ENCODE measurements at places on chromosomes 16 and 17.

DNA sequence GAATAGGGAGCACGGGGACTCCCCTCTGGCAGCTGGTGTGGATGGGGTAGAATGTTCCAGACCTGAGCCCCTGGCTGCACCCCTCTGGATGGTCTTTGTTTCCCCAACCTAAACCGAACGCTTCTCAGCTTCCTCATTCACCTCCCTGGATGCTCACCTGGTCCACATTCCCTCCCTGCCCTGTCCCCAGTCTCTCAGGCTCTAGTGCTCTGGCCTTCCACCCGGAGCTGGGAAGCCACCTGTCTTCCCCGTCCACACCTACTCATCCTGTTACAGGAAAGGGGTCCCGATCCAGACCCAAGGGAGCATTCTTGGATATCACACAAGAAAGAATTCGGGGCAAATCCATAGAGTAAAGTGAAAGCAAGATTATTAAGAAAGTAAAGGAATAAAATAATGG is 73.5 kb downstream of the CYLD start:
- no peak for DNase-seq

DNA sequence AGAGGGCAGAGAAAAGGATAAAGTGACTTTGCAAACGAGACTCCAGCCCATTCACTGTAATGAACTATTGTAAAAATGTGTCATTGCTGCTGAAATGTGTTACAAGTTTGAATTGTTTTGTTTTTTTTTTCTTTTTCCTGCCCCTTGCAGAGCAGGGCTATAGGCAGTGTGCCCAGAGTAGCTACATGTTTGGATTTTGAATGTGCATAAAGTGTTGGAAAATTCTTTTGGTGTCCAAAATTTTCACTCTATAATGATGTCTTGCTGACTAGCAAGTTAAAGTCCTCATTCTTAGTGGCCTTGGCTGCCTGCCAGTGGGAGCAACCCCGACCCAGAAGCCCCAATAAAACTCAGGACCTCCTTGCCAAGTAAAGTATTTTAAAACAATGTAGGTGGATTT is 66.5 kb downstream of the IGF2BP1 start:
- peak; percentile 18 for DNase-seq

GRCh38 chr17:15341385-15341849 is at the start of gene TEKT3:
Gene TEKT3 (minus strand): TSS chr17:15341597. CDS start chr17:15331585, 10,012 bp downstream.
- peak; percentile 81 for DNase-seq

- peak; percentile 27 for DNase-seq
These were observed 404.9 kb upstream of the CDH5 start for GRCh38 chr16:65961476-65962143.

- no peak for DNase-seq
These were observed 459.7 kb downstream of the SOX9 start for GRCh38 chr17:72580321-72581127.

DNA sequence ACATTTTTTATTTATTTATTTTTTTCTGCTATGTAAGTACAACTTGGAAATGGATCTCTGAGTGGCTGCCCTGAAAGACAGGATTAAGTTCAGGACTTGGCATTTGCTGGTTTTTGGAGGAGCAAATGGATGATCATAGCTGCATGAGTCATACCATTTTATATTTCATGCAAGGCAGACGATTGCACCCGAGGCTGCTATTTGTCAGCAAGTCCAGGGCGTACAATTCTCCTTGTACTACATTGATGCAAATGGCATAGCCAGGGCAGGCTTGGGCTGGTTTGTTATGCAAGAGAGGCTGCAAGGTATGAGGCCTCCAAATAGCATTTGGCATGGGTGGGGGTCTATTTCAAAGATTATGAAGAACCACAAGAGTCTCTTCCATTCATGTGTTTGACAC is 81.2 kb upstream of the CACNG3 start:
- DNase-seq: no peak

DNA sequence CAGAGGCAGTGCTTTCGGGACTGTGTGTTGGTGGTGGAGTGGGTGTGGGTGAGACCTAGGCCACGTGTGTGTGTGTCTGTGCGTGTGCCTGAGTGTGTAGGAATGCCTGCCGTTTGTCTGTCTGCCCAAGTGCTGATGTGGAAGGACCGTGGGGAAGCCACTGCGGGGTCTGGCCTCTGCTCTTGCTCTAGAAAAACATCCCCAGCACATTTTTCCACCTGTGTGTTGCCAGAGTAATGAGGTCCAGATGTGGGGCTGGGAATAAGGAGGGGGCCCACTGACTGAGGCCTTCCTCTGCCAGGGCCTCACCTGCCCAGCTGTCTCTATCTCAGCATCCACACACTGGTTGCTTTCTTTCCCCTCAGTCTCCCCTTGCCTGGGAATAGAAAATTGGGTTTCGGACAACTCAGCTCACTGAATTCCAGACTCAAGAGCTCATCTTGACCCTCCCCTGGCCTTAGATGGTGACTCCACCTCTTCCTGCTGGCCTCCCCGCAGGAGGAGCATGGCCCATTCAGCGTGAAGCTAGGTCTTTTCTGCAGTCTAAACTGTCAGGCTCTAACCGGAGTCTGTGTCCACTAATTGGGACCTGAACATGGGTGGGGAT is 7.6 kb downstream of the SGCA start:
- DNase-seq: peak; percentile 82

GRCh38 chr16:19780321-19780720 is 62.2 kb downstream of the IQCK start:
- DNase-seq: no peak

DNA sequence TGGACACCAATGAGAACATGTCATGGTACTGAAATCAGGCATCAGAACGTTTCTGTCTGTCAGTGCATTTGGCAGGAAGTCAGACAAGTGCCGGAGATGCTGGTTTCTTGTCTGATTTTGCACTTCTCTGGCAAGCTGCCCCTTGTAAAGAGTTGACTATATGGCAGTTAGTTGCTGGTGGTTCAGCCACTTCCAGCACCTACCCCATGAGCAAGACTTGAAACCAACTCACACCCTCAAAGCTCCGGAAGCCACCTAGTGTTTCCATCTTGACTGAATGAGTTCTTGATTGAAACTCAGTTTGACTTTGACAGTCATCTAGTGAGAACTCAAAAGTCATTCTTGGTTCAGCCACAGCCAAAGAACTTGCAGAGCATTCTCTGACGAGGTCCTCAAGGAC is 225.1 kb downstream of the SPECC1 start:
- DNase-seq: no peak

GRCh38 chr17:55654821-55655220 is 67.8 kb downstream of the TMEM100 start:
- DNase-seq: no peak

DNA sequence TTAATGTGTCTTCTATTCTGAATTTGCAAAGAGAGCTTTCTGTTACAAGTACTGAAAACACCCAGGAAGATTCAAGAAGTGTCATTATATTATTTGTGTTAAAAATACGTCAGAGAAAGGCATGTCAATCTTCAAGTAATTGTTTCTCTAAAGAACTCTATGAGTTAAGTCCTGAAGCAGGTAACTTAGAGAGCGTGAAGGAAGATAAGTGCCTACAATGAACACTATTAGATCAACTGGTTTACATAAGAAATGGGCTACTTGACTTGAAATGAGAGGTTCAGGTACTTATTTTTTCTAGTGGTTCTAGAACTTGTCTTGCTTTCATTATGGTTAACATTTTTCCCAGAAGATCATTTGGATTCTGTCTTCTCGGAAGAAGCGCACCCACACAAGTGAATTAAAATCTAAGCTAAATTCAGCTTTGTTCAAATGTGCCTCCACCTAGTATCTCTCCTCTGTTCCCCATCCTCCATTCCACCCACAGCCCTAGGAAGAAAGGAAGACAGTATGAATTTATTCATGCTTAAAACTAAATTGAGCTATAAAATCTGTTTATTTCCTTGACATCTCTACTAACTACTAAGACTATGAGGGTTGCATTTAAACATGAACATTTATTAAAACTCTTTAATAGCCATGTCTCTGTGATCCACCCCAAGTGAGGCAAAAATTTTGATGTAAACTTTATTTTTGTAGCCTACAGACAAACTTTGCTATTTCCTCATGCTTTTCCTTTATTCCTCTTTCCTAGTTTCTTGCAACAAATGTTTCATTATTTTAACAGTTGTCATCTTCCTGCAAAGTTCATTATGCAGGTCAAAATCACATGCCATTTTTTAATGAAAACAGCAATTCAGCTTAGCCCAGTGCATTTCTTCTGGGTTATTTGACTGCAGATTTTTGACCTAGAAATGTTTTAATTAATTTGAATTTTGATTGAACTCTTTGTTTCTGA is 206.8 kb downstream of the KCNJ2 start:
- DNase-seq: no peak

DNA sequence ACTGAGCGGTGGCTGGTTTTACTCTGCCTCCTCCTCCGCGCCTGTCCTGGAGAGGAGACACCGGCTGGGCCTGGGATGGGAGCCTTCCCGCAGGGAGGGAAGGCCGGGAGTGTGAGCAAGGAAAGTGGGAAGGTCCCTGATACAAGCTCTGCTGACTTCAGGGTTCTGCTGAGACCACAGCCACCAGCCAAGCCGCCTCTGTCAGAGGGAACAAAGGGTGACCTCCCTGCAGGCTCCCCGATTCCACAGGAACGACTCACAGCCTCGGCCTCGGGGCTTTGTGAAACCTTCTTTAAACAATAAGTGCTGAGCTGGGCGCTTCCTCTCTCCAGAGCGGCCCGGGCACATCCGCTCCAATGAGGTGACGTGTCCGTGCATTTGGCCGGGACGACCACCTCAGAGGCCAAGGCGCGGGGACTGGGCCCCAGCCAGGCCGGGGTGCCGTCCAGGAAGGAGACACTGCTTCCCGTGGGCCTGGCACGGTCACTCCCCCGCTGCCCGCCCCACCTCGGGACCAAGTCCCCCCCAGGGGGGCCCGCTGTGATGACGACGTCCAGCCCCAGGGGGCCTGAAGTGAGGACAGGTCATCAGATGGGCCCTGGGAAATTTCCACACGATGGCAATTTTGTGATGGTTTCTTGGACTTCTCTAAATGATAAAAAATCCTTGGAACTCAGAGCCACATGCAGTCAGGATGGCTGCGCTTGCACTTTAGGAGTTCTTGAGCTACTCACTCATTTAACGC is 11.8 kb upstream of the CIBAR2 start:
- DNase-seq: peak; percentile 98

DNA sequence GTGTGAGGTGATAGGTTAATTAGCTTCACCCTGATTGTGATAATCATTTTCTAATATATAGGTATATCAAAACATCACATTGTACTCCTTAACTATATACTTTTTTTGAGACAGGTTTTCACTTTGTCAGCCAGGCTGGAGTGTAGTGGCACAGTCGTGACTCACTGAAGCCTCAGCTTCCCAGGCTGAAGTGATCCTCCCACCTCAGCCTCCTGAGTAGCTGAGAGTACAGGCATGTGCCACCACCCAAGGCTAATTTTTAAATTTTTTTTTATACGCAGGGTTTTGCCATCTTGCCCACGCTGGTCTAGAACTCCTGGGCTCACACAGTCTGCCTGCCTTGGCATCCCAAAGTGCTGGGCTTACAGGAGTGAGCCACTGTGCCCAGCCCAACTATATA is 455.3 kb upstream of the MAF start:
- no peak for DNase-seq
